ENCODE measurements at places on chromosomes 5 and 9.
A peak's percentile ranks its signal among the peaks of the same experiment; 100 is the strongest.

DNA sequence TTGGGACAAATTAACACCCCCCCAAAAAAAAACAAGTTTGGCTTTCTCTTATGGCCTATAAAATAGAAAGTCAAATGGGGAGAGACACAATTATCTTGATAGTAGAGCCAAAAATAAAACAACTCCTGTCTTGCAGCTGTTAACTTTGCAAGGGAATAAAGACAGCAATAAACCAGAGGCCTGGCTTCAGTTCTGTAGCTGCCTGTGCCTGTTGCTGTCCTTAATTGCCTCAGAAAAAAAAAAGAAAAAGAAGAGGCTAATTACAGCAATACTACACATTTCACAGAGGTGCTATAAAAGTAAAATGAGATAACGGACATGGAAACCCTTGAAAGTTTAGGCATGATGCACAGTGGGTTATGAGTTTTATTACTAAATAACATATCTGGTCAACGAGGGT is 170.7 kb upstream of the IRX1 start:
- no peaks in the 10 kb centered on the region for H3K4me1 ChIP-seq
- no peaks in the 10 kb centered on the region for H3K36me3 ChIP-seq
- no peak overlapping the region for H3K27ac ChIP-seq
- no peak for DNase-seq
- no peaks in the 10 kb centered on the region for H3K27me3 ChIP-seq
- H3K4me3 ChIP-seq, result no peak overlapping the region

- no peak overlapping the region for H3K4me3 ChIP-seq
- no peak overlapping the region for H3K27ac ChIP-seq
- no peak for DNase-seq
- H3K27me3 ChIP-seq, result no peaks in the 10 kb centered on the region
- no peaks in the 10 kb centered on the region for H3K36me3 ChIP-seq
- no peaks in the 10 kb centered on the region for H3K4me1 ChIP-seq
Observed at GRCh38 chr5:153551537-153552079, 61.1 kb downstream of the GRIA1 start.

- peak; percentile 28 for DNase-seq
- H3K27me3 ChIP-seq, result no peaks in the 10 kb centered on the region
- H3K4me1 ChIP-seq, result peaks cover 11% of the 10 kb centered on the region
- no peaks in the 10 kb centered on the region for H3K36me3 ChIP-seq
- H3K4me3 ChIP-seq, result peak overlapping the region; percentile 90
Observed at GRCh38 chr9:135960411-135961276, 529 bp downstream of the UBAC1 start.

GRCh38 chr9:131483319-131484050 is 19.2 kb upstream of the POMT1 start:
- DNase-seq, result no peak
- no peaks in the 10 kb centered on the region for H3K36me3 ChIP-seq
- H3K4me1 ChIP-seq, result no peaks in the 10 kb centered on the region
- H3K27me3 ChIP-seq, result no peaks in the 10 kb centered on the region
- no peak overlapping the region for H3K4me3 ChIP-seq
- H3K27ac ChIP-seq, result no peak overlapping the region

GRCh38 chr5:78547731-78548615 is 100.6 kb downstream of the LHFPL2 start:
- no peaks in the 10 kb centered on the region for H3K36me3 ChIP-seq
- no peaks in the 10 kb centered on the region for H3K27me3 ChIP-seq
- DNase-seq, result peak; percentile 88
- H3K4me1 ChIP-seq, result peaks cover 15% of the 10 kb centered on the region

DNA sequence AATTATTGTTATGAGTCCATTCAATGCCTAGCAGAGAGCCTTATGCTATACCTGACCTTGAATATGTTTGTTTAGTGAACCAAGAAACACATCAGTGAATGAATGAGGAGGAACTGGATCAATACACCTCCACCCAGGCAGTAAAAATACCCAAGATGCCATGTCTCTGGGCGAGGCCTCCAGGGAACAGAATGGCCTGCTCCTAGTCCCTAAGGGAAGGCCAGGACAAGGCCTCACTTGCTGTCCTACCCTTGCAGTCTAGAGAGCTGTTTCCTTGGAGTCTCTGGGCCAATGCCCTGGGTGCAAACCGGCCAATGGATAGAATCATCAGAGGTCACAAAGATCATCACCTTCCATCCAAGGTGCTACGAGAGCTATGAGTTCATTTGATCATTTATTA is 26.1 kb downstream of the TNIP1 start:
- no peak overlapping the region for H3K27ac ChIP-seq
- no peak for DNase-seq
- no peak overlapping the region for H3K4me3 ChIP-seq

DNA sequence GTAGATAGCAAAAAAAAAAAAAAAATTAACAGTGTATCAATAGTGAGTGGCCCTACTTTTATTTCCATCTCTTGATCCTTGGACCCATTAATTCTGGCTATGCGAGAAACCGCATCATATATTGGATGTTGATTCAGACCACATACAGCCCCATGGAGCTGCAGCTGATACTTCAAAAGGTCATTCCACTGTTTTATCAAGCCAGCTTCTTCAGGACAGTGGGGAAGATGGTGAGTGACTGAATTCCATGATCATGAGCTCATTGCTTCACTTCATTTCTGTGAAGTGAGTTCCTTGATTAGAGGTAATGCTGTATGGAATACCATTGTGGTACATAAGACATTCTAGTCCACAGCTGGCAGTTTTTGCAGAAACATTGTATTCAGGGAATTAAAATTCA is 222.9 kb upstream of the MEF2C start:
- H3K4me3 ChIP-seq, result no peak overlapping the region
- no peak for DNase-seq
- no peaks in the 10 kb centered on the region for H3K4me1 ChIP-seq
- H3K36me3 ChIP-seq, result no peaks in the 10 kb centered on the region
- no peaks in the 10 kb centered on the region for H3K27me3 ChIP-seq

DNA sequence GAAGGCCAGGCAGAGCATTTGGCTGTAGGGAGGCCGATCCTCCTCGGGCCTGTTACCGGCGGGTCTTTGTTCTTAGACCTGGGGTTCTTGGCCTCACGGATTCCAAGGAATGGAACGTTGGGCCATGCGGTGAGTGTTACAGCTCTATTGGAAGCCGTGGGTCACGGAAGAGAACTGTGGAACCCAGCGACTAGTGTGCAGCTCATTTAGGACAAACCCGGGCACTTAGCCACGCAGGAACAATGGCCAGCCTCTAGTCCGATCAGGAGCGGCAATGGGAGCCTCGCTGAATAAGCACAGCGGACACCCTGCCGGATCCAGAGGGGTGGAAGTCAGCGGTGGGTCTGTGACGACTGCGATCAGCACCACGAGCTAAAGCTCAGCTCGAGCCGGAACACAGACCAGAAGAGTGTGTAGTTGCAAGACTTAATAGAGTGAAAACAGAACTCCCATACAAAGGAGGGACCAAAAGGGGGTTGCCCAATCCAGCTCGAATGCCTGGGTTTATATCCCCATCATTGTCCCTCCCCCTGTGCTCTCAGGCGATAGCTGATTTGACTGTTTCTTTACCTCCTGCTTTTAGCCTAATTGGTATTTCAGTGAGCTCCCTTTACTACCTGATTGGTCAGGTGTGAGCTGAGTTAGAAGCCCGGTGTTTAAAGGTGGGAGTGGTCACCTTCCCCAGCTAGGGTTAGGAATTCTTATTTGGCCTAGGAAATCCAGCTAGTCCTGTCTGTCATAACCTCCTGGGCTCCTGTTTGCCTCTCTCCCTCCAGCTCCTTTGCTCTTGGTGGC is 53.7 kb upstream of the RPL26L1 start:
- no peaks in the 10 kb centered on the region for H3K36me3 ChIP-seq
- H3K27ac ChIP-seq, result peak overlapping the region; percentile 91
- no peak overlapping the region for H3K4me3 ChIP-seq
- no peak for DNase-seq

GRCh38 chr5:76941442-76941841 is 11.4 kb upstream of the CRHBP start:
- H3K27me3 ChIP-seq, result no peaks in the 10 kb centered on the region
- no peaks in the 10 kb centered on the region for H3K36me3 ChIP-seq
- H3K4me1 ChIP-seq, result peaks cover 3% of the 10 kb centered on the region

DNA sequence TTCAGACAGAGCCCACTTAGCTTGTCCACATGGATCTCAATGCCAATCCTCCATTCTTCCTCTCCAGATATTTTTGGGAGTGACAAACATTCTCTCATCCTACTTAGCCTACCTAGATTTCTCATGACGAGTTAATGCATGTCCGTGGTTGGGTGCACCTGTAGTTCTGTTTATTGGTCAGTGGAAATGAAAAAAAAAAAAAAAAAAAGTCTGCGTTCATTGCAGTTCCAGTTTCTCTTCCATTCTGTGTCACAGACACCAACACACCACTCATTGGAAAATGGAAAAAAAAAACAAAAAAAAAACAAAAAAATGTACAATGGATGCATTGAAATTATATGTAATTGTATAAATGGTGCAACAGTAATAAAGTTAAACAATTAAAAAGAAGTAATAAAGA is 59.0 kb downstream of the BASP1 start:
- H3K27me3 ChIP-seq, result no peaks in the 10 kb centered on the region
- no peak overlapping the region for H3K27ac ChIP-seq
- no peak for DNase-seq
- H3K4me3 ChIP-seq, result no peak overlapping the region

DNA sequence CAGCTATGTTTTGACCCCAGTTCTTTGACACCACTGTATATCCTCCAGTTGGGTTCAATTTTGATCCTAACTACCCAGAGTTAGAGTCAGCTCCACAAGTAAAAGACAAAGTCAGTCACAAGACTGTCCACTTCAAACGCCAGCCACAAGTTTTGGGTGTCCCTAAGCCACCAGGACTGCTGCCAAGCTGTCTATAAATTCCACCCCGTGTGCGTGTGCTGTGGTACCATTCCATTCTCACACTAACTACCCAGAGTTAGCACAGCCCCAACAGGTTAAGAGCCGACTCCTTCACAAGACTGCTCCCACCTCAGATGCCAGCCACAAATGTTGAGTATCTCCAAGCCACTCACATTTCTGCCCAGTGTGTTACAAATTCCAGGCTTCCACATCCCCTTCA is 56.7 kb downstream of the APC start:
- DNase-seq, result no peak
- H3K4me3 ChIP-seq, result no peak overlapping the region
- no peaks in the 10 kb centered on the region for H3K36me3 ChIP-seq
- H3K27ac ChIP-seq, result no peak overlapping the region
- H3K4me1 ChIP-seq, result no peaks in the 10 kb centered on the region

- no peaks in the 10 kb centered on the region for H3K36me3 ChIP-seq
- no peak for DNase-seq
- no peaks in the 10 kb centered on the region for H3K27me3 ChIP-seq
- no peak overlapping the region for H3K27ac ChIP-seq
- no peak overlapping the region for H3K4me3 ChIP-seq
Observed at GRCh38 chr9:72734631-72735030, 213.2 kb downstream of the TMC1 start.

DNA sequence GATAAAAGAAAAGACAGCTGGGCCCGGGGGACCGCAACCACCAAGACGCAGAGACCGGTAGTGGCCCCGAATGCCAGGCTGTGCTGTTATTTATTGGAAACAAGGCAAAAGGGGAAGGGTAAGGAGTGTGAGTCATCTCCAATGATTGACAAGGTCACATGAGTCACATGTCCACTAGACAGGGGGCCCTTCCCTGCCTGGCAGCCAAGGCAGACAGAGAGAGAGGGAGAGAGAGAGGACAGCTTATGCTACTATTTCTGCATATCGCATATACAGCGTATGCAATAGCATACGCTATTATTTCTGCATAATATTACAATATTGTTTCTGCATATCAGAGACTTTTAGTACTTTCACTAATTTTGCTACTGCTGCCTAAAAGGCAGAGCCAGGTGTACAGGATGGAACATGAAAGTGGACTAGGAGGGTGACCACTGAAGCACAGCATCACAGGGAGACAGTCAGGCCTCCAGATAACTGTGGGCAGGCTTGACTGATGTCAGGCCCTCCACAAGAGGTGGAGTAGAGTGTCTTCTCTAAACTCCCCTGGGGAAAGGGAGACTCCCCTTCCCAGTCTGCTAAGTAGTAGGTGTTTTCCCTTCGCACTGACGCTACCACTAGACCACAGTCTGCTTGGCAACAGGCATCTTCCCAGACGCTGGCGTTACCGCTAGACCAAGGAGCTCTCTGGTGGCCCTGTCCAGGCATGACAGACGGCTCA is 50.3 kb downstream of the RFX3 start:
- H3K4me1 ChIP-seq, result no peaks in the 10 kb centered on the region
- H3K36me3 ChIP-seq, result no peaks in the 10 kb centered on the region
- H3K27ac ChIP-seq, result no peak overlapping the region
- no peaks in the 10 kb centered on the region for H3K27me3 ChIP-seq
- DNase-seq, result no peak

DNA sequence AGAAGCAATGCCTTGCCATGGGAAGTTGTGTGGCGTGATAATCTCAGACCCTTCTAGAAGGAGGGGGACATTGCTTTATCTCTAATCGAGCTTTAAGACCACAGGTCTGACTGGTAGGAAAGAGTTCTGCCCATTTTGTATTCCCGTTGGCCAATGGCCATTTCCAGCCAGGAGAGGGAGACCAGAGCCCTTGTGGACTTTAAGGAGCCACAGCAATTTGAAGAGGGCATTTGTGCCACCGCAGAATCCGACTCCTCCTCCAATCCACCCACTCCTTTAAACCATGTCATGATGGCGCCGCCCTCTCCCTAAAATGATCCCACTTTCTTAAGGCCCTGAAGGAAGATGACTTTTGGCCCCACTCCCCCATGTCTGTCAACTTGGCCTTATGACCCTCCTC is 560.5 kb upstream of the ADAMTS16 start:
- no peak overlapping the region for H3K4me3 ChIP-seq
- DNase-seq, result no peak
- no peaks in the 10 kb centered on the region for H3K36me3 ChIP-seq
- H3K27ac ChIP-seq, result no peak overlapping the region
- H3K27me3 ChIP-seq, result no peaks in the 10 kb centered on the region

GRCh38 chr5:170268153-170268689 is 29.4 kb downstream of the LCP2 start:
- H3K4me1 ChIP-seq, result peaks cover 33% of the 10 kb centered on the region
- no peaks in the 10 kb centered on the region for H3K27me3 ChIP-seq
- no peaks in the 10 kb centered on the region for H3K36me3 ChIP-seq
- no peak overlapping the region for H3K4me3 ChIP-seq

DNA sequence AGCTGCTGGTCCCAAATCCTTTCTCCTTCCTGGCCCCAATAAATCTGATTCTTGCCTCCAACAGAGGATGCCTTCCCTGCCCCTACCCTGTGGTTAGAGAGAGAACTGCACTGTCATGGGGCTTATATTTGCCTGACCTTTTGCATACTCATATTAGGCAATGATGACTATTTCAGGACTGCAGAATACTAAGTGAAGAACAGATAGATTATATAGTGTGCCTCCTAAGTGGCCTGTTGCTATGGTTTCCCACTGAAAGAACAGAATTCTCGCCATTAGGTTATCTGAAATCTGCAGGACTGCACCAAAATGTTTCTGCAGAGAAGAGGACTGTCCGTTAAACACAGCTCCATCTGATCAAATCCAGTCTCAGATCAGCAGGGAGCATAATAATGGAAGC is 87.3 kb upstream of the CCNG1 start:
- DNase-seq, result no peak

- no peak overlapping the region for H3K27ac ChIP-seq
- no peaks in the 10 kb centered on the region for H3K36me3 ChIP-seq
- no peak overlapping the region for H3K4me3 ChIP-seq
- no peaks in the 10 kb centered on the region for H3K4me1 ChIP-seq
- no peaks in the 10 kb centered on the region for H3K27me3 ChIP-seq
- no peak for DNase-seq
Observed at GRCh38 chr5:175513297-175513696, 34.9 kb downstream of the SFXN1 start.
